Left lobe of liver (tissue), 2 donors: ENCODE measurements at places on chromosomes 3 and 15. TPM values are rescaled to one million over a fixed set of nuclear protein-coding genes. Genes with fewer than 3 reads are reported as not detected.

Gene TARS3
- 5.1 TPM for total RNA-seq

Gene COL6A5
- total RNA-seq, result not detected

Gene LRIG1
- 18.6 TPM for total RNA-seq

Gene ACSBG1
- not detected for total RNA-seq

Gene GREM1
- total RNA-seq, result 2.2 TPM

Gene AGBL1
- not detected for total RNA-seq

Gene TM4SF18
- total RNA-seq, result 1.4 TPM

Gene FBXW12
- total RNA-seq, result not detected

Gene PEX11A
- 25.8 TPM for total RNA-seq

Gene ABI3BP
- total RNA-seq, result 2.6 TPM

Gene PTPRG
- total RNA-seq, result 15.6 TPM

Gene ASB14
- total RNA-seq, result not detected

Gene CYP1A2
- 120 TPM for total RNA-seq

Gene ACTC1
- total RNA-seq, result not detected
